T-helper 17 cell (primary cell): ENCODE measurements at places on chromosomes 5 and 9.

GRCh38 chr5:94080390-94080789, 339.0 kb upstream of the POU5F2 start:
- no peak for DNase-seq

DNA sequence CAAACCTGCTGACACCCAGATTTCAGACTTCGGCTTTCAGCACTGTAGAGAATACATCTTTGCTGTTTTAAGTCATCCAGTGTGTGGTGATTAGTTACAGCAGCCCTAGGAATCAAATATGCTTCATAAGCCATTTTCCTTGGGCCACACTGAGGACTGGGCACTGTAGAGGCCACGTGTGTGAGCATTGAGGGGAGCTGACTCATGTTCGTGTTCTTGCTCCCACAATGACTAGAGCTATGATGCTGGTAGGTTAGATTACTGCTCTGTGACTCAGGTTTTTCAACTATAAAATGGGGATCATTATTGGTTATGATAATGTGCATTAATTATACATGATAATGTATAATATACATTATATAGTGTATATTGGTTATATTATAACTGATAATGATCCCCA, 96.5 kb upstream of the PALM2AKAP2 start:
- no peak for DNase-seq

- no peak for DNase-seq
Measured at GRCh38 chr5:76365561-76365960, 37.5 kb upstream of the IQGAP2 start.

- no peak for DNase-seq
Measured at GRCh38 chr5:148973455-148973854, 89.4 kb downstream of the SH3TC2 start.

DNA sequence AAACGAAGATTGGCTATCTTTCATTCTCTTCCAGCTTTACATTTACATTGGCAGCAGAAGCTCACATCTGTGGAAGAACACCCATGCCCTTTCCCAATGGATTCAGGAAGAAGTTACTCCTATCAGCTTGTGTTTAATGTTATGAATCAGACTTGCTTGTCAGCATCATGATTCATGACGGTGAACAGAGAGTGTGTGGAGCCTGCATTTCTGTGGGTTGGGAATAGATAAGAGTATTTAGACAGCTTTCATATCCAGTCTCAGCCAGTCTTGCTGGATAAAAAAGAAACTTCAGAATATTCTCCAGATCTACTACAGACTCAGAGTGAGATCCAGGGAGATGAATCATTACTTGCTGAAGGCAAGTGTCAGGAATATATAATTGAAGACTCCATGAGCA, 812.9 kb upstream of the ZNF608 start:
- no peak for DNase-seq

DNA sequence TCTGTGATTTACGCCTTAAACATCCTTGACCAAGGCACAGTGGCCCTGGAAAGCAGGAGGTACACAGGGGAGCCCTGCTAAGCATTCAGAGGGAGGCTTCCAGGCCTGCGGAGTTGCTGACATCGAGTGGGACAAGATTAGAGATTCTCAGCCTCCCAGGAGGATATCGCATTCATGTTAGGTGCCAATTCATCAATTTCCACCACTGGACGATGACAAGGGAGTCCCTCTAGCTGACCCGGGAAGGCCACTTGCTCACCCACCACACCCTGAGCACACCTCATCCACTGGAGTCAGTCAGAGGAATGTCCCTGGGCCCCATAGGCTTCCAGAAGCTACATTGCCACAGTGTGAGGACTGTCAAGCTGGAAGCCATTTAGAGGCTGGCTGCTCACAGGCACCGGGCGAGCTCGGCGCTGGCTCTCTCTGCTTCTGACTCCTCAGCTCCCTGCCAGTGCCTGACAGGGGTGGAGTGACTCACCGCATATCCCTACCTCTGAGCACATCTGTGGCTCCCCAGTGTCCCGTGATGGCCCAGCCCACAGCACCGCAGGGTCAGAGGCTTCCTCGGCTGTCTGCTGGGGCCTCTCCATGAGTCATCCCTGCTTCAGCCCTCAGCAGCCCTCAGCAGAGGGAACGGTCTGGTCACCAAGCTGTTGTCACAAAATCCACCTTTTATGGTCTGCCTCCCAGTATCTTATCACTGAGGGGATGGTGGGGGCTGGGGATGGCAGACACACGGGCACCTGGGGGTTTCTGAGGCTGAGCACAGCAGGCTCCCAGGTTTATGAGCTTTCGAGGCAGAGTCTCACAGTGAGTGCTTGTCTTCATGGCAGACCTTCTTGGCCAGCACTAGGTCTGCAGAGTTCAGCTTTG, 117.5 kb downstream of the ZNF608 start:
- DNase-seq = no peak

- peak; percentile 26 for DNase-seq
Measured at GRCh38 chr5:82174128-82174918, 103.8 kb downstream of the RPS23 start.

- DNase-seq = no peak
Measured at GRCh38 chr9:12640866-12641636, 52.1 kb upstream of the TYRP1 start.

DNA sequence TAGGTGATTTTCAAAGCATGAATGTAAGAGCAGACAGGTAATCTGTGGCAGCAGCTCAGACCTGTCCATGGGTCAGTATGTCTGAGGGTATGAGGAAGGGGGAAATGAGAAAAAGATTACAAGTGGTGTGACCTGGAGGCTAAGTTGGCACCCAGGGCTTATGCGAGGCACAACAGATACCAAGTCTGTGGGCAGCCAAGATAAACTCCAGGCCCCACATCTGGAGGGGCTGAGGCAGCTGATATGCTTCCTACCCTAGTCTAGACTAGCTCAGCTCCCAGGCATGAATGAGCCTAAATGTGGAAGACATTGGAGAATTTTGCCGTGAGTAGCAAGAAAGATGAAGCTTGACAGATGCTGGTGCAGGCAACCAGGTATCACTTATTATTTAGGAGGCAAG, 151.7 kb downstream of the PIK3R1 start:
- no peak for DNase-seq

DNA sequence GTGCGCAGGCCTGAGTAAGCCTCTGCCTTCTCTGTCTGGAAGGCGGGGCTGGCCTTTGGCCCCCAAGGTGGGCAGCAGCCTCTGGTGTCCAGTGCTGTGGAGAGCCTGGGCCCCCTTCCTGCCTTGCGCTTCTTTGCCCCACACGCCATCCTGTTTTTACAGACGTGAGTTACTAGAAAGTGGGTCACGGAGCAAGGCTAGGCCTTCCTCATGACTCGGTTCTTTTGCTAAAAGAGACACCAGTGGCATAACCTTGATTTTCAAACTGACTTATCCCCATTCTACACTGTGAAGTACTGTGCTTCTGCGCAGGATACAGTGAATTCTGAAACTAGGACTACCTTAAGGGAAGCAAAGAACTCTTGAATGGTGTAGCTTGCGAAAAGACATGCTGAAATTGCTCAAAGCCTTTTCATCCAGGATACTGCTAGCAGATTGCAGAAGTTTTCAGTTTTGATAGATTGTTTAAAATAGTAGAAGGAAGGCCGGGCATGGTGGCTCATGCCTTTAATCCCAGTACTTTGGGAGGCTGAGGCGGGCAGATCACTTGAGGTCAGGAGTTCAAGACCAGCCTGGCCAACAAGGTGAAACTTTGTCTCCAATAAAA, 7.2 kb downstream of the ROPN1L start:
- no peak for DNase-seq

DNA sequence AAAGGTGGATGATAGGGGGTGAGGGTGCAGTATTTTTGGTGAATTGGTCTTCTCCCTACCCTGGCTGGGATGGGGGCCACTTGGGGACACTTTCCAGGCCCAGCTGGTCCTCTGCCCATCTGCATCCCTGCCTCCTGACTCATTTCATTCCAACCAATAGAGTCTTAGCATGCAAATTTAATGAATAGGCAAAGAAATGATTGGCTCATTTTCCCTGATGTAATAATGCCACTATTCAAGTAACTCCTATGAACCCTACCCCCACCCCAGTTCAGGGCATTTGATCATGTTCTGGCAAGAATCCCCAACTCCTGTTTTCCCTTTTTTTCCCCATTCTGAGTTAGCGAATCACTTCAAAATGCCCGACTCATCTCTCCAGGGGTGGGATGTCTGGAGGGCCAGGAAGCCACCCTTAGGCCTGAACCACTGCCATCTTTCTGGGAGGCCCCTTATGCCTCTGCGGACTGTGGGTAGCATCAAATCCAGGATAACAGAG, 56.7 kb downstream of the PCDH1 start:
- DNase-seq = no peak

DNA sequence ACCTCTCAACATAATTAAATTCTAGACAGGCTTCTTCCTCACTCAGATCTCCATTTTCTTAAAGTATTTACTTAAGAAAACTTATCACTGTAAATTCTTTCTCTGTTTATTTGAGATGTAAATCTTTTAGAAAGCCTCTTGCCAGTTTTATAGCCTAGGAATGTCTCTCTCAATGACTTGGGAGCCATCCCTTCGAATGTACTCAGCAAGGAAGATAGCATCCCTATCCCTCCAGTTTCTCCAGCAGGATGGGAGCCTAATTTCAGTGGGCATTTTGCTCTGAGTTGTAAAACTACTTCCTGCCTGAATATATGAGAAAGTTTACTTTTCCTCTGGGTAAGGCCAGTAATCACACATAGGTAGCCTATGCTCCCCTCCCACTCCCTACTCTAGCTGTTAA, 558.5 kb upstream of the ARRDC3 start:
- DNase-seq = no peak

GRCh38 chr5:116498503-116499048, 76.0 kb downstream of the SEMA6A start:
- DNase-seq = no peak

DNA sequence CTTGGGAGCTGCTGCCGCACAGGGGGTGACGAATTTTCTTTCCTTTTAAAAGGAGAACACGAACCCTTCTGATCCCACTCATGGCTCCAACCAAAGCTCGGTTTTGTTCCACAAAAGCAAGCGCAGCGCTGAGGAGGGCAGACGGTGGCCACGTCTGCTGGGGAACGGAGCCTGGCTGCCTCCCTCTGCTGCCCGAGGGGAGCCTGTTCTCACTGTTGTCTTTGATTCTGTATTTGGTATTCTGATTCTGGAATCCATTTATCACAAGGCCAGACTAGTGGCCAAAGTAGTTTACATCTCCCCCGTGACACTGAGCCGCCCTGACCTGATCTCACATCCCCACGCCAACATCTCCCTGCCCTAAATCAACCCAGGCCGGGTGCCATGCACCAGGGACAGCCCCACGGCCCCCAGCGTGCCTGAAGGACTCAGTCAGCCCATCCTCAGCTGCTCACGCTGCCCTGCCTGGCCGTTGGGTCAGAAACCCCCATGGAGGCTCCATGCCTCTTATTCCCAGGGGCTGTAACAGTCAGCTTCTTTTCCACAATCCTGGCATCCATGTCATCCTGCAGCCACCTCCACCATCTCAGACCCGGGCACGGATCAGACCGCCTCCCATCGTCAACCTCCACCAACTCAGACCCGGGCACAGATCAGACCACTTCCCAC, 6.7 kb upstream of the NSMF start:
- DNase-seq = no peak

DNA sequence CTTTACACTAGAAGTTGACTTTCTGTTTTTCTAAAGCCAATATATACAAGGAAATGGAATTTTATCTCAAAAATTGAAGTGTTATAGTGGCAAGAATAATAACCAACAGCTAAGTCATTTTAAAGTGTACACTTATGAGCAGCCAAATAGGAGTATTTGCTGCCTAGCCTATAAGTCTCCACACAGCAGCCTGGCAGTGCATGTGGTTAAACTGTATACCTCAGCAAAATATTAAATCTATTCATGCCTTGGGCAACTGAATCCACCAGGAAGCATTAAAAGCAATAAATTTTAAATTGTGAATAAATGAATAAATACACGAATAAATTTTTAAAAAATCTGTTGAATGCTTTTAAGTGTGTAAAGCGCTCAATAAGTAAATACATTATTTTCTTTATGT, 432.4 kb upstream of the RORB start:
- DNase-seq = no peak

- DNase-seq = no peak
Measured at GRCh38 chr9:12666813-12667212, 26.4 kb upstream of the TYRP1 start.

GRCh38 chr9:38047301-38048251, 21.5 kb downstream of the SHB start:
- no peak for DNase-seq

GRCh38 chr5:96235008-96235910, 197.8 kb downstream of the PCSK1 start:
- DNase-seq = no peak

DNA sequence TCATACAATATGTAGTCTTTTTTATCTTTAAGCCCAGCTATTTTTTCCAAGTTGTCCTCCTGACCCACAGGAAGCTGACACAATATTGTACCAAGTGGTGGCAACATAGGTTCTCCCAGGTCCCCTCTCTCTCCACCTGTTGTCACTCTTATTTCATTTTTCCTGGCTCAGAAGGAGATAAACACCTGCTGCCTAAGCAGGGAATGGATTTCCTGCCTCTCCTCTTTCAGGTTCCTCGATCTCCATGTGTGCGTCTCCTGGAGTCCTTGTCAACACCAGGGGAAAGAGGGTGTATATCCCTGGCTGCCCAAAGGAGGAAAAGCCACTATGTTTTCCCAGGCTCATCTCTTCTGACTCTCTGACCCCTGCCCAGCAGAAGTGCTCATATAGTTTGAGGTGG, 81.8 kb upstream of the KLF9 start:
- DNase-seq = no peak

DNA sequence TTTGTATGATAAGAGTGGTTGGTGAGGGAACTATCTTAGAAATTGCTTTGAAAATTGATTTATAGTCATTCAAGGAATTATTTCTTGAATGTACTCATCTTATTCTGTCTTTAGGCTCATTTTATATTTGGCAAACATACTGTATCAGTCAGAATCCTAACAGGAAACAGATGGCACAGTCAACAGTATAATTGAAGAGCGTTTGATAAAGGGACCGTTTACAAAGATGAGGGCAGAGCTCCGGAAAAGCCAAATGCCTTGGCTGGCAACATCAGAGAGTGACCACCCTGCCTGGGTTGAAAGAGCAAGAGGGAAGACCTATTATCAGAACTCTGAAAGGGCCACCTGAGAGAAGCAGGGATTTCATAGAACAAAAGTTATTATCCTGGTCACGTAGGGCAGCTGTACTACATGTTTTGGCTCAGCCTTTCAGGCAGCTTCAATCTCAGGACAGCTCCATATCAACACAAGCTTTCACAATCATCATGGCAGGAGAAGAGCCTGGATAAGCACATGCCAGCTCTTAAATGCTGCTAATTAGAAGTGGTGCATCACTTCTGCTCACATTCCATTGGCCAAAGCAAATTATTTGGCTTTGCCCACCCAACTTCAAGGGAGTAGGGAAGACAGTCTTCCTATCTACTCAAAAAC, 47.2 kb upstream of the ARL15 start:
- DNase-seq = no peak

GRCh38 chr9:93699650-93700049, 123.3 kb downstream of the PHF2 start:
- no peak for DNase-seq
